ENCODE measurements at places on chromosomes 4 and X. TPM values are rescaled to one million over a fixed set of nuclear protein-coding genes. Genes with fewer than 3 reads are reported as not detected.

DNA sequence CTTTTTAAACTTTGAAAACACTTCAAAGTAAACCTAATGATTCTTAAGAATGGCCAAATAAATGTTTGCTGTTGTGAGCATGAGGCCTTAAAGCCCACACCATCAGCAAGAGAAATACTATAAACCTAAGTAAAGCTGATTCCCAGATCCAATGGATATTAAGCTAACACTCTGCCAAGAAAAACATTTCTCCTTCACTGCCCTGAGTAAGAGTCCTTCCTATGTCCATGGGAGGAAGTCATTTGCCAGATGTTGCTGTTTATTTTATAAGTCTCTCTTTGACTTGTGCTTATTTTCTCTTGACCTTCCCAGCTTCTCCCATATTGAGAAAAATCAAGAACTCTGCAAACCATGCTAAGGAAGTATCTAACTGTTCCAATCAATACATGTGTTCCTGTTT, 154.3 kb upstream of the EDNRA start:
- no peak for DNase-seq

GRCh38 chr4:7632341-7632740, 197.6 kb upstream of the PSAPL1 start:
- DNase-seq = no peak

- DNase-seq = no peak
Observed at GRCh38 chr4:185122681-185123345, 20.3 kb upstream of the SLC25A4 start.

- DNase-seq = no peak
Observed at GRCh38 chrX:3377560-3377959, 31.1 kb upstream of the MXRA5 start.

DNA sequence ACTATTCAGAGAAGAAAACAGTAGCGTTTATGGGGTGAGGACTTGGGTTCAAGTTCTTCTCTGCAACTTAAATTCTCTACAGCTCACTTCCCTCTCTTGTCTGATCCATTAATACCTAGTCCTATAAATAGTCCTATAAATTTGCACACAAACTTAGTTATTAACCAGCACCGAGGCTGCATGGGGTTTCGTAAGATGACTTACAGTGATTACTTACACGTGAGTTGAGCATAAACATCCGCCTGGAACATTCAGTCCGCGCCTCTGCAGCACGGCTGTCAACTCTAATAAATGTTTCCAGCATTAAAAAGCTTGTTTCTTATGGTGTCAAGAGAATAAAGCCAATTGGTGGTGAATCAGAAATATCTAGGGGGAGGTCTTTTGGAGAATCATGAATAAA, 103.0 kb upstream of the ENPP6 start:
- DNase-seq = no peak

- DNase-seq = peak; percentile 12
Observed at GRCh38 chrX:155767051-155767875, 113.9 kb upstream of the VAMP7 start.

- peak; percentile 31 for DNase-seq
Observed at GRCh38 chr4:7206385-7206784, 14.0 kb downstream of the SORCS2 start.

- no peak for DNase-seq
Observed at GRCh38 chr4:153079857-153080391, 124.3 kb upstream of the TRIM2 start.

DNA sequence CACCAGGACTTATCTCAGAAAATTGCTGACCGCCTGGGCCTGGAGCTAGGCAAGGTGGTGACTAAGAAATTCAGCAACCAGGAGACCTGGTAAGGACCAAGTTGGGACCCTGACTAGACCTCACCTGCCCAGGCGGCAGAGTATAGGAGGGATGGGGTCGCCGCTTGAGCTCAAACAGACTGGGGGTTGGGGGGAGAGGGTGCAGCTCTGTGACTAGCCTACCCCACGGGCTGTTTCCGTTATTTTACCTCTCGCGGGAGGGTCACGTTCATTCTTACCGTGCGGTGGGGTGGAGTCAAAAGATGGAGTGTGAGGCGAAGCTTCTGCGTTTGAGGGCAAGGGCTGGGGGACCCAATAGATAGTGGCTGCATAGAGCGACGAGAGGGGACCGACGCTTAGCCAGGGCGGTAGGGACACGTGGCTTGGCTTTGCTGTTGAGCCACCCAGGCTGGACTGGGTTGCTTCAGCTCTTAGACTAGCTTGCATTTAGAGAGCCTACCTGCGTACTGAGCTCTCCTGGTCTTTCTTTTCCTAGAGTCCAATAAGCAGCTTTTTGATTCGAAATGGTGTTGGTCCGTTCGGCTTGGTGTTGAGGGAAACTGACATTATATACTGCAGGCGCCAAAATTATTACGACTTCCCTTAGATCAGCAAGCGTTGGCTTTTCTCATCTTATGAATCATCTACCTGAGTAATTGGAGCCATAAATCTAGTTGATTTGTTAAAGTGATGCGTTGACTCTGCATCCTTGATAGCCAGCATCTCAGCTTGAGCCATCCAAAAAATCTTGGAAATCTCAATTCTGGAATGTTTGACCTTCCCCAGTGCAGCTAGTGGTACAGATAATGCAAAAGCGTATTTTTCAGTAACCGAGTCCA, 591 bp downstream of the PRPS1 start:
- DNase-seq = no peak

DNA sequence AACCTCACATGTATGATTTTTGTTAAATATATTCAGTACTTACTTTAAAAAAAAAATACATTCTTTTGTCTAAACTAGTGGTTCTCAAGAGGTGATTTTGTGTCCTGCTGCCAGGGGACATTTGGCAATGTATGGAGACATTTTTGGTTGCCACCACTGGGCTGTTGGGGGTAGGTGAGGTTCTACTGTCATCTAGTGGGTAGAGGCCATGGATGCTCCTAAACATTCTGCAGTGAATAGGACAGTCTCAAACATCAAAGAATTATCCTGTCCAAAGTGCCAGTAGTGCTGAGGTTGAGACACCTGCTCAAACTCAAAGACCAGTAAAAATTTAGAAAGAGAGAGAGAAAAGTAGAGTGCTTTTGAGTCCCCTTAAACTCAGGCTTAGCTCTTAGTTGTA, 32.9 kb upstream of the PGM2 start:
- DNase-seq = no peak

DNA sequence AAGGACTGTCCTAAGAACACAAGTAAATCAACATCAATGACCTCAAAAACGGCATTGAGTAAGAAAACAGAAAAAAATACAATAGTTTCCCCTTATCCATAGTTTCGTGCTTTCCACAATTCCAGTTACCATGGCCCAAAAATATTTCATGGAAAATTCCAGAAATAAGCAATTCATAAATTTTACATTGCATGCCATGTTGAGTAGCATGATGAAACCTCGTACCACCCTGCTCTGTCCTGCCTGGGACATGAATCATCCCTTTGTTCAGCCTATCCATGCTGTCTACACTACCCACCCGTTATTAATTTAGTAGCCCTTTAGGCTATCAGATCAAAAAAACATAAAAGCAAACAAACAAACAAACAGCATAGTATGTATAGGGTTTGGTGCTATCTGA, 51.1 kb downstream of the KLF3 start:
- DNase-seq = no peak

- no peak for DNase-seq
Observed at GRCh38 chr4:26287756-26288155, 33.1 kb upstream of the RBPJ start.

DNA sequence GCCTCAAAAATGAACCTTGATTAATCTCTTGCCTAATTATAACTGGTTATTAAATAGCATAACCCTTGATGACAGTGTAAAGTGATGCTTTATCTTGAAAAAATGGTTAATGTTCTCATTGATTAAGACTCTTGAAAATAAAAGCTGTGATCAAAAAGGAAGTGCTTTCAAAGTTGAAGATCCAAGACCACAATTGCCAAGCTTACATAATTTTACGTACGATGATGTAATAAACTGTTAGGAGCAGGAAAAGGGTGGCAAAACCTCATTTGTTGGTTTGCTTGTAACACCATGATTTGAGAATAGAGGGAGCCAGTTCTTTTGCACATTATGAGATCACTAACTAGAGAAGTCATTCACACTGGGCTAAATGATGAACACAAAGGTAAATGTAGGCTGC, 322.2 kb downstream of the ADGRL3 start:
- no peak for DNase-seq

DNA sequence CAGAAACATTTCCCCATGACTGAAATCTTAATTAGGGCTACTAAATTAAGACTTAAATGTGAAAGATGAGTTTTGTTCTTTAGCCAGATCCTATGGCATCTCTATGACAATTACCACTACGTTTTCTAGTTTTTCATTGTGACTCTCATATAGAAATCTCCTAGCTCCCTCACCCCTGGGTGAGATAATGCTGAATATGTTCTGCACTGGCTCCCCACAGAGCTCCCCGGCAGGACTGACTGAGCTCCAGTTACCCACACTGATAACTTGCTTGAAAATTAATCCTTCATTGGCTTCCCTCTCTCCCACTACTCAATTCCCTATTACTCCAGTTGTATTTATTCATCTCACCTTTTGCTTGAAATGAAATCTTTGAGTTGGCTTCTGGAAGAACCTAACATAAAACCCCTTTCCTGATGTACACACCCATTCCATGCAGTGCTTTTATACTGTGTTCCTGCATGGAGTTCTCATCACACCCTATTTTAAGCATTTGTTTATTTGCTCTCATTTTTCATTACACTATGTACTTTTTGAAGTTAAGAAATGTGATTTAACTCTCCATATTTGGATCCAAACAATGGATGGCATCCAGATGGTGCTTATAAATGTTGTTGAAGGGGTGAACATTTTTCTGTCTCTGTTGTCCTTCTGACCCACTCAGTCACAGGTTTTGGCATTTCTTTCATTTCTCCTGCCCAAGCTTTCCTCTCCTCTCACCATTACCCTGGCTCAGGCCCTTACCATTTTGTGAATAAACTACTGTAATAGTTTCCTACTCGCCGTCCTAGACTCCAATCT, 623.4 kb downstream of the SPRY1 start:
- no peak for DNase-seq

DNA sequence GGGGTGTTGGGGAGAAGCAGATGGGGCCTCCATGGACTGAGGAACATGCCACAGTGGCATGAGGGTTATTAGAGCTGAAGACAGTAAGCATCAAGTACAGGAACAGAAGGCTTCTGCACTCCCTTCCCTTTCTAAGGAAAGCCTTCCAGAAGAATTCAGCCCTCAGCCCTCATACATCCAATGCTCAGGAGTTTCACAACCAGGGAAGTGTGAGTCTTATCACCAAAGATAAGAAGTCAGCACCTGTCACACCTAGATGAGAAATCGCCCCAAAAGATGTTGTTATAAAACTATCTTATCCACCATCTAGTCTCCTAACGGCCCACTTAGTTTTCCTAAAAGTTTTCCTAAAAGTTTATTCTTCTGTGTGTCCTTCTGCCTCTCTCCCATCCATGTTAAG, 78.0 kb upstream of the STS start:
- DNase-seq = no peak

DNA sequence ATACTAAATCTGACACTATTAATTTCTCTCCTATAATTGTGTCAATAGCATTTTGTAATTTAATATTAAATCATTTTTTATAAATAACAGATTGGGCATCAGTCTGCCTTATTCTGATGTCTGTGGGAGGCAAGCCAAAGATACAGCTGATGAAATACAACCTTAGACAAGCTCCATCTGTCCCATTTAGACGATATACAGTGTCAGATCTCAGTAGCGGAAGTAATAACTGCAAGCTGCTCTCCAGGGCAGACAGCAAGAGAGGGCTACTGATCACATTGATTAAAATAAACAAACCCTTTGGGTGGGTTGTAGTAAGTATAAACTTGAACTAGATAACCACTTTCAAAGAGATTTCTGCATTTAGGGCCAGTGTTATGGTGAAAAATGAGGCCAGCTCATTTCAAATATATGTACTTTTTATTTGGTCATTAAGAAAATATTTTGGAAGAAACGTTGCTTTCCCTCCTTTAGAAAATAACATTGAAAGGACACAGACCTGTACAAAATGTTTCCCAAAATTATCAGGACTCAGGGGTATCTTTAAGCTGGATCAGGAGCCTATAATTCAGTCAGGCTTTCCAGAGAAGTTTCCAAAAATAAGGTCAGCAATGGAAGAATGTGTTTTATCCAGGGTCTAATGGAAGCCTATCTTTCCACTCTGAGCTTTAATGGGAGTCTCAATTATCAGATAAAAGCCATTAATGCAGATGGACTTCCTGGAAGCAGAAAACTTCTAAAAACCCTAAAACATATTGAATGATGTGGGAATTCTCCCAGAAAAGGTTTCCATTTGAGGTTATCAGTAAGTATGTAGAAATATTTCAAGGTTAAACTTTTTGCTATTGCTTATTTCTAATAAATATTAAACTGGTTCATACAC, 1028.8 kb upstream of the IGFBP7 start:
- no peak for DNase-seq

- DNase-seq = no peak
Observed at GRCh38 chrX:136227948-136228838, 23.0 kb downstream of the MAP7D3 start.

GRCh38 chr4:152992466-152992865, 56.3 kb downstream of the FHDC1 start:
- DNase-seq = no peak

GRCh38 chr4:19380600-19380999, 871.1 kb upstream of the SLIT2 start:
- no peak for DNase-seq

DNA sequence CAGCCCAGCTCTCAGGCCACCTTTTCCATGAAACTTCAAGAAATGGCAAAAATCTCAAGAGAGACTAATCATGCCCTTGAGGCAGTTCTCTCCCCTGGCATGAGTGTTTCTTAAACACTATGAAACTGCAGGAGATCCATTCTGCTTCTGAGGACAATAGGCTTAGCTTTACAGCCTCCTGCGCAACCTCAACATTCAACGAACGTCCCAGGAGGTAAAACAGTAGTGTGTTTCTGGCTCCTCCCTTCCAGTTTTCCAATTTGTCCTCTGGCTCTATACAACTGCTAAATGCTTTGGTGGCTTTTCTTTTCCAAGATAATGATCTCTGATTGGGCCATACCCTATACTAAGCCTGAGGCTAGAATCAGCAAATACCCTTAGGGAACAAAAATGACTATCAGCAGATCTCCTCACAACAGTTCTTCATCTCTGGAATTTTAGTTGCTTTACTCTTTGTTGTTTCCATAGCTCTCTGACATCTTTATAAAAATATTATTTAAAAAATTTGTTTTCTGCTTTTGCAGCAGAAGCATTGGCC, 87.0 kb upstream of the FAT1 start:
- no peak for DNase-seq

GRCh38 chr4:136651932-136652331, 880.4 kb downstream of the PCDH18 start:
- no peak for DNase-seq

- DNase-seq = no peak
Observed at GRCh38 chrX:22378296-22378695, 105.6 kb downstream of the CBLL2 start.

Gene RNF212
- 2.4 TPM for total RNA-seq

Gene GC
- total RNA-seq = not detected

Gene RPS6KA6
- 8.5 TPM for total RNA-seq

Gene GPR82
- 0.41 TPM for total RNA-seq

Gene STOX2
- total RNA-seq = 5.9 TPM

Gene RAPGEF2
- total RNA-seq = 63.6 TPM

Gene IL13RA2
- 42.2 TPM for total RNA-seq

Gene SATL1
- total RNA-seq = not detected

Gene AMER1
- 7.9 TPM for total RNA-seq

Gene YY2
- total RNA-seq = 4.2 TPM

Gene DDIT4L
- total RNA-seq = 1.6 TPM

Gene ZAR1
- 1.8 TPM for total RNA-seq

Gene TNMD
- total RNA-seq = not detected
